ENCODE measurements at places on chromosomes 12 and 14. TPM values are rescaled to one million over a fixed set of nuclear protein-coding genes. Genes with fewer than 3 reads are reported as not detected.

The SMCO2 gene
- 0.16 TPM for polyA plus RNA-seq

The DYNLL1 gene
- 328 TPM for polyA plus RNA-seq

The IKZF4 gene
- 3.5 TPM for polyA plus RNA-seq

The KCNK10 gene
- not detected for polyA plus RNA-seq

The MSRB3 gene
- 11.5 TPM for polyA plus RNA-seq

The PROX2 gene
- not detected for polyA plus RNA-seq

The TM7SF3 gene
- polyA plus RNA-seq, result 36.7 TPM
